ENCODE measurements at places on chromosomes 13 and 19. TPM values are rescaled to one million over a fixed set of nuclear protein-coding genes. Genes with fewer than 3 reads are reported as not detected.

NLRP4 gene
- total RNA-seq = not detected

DNA sequence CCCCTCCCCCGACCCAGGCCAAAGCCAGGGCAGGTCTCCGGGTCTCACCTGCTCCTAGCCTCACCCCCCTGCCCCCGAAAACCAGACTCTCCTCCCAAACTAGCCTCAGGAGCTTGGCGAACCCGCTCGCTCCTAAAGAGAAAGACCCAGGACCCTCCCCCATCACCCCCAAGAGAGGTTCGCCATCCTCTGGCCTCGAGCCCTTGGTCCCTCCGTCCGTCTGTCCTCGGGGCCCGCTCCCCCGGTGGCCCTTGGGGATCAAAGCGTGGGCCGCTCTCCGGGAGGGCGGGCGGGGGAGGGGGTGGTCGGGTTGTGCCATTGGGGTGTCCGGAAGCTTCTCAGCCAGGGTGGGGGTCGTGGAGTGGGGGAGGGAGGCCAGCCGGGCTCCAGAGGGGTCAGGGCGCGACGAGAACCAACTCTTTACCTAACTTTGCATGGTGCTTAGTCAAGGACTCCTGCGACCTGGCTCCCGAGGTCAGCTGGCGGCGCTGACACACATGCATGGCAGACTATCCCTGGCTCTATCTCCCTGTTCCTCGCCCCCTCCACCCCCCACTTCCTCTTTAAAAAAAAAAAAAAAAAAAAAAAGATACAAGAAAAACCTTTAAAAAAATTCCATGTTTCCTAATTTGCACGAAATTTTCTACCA is 15.6 kb downstream of the SMIM24 start:
- DNase-seq = no peak

- DNase-seq = no peak
Observed at GRCh38 chr13:33108620-33109019, 92.4 kb downstream of the KL start.

- DNase-seq = no peak
Observed at GRCh38 chr19:10749435-10750384, 31.8 kb downstream of the DNM2 start.

SLC7A9 gene
- not detected for total RNA-seq

GRCh38 chr13:85626603-85627002 is 172.6 kb downstream of the SLITRK6 start:
- DNase-seq = no peak

DNA sequence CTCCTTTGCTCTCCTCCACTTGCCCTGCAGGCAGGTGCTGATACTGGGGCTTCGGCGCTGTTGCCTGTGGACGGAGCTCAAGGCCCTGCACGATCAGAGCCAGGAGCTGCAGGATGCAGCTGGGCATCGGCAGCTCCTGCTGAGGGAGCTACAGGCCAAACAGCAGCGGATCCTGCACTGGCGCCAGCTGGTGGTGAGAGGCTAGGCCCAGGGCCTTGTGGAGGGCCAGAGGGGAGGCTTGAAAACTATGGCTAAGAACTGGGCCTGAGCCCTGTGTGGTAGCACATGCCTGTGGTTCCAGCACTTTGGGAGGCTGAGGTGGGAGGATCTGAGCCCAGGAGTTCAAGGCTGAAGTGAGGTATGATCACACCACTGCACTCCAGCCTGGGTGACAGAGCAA is 6.3 kb downstream of the HAUS5 start:
- DNase-seq = no peak

C19orf38 gene
- 0.47 TPM for total RNA-seq

DNA sequence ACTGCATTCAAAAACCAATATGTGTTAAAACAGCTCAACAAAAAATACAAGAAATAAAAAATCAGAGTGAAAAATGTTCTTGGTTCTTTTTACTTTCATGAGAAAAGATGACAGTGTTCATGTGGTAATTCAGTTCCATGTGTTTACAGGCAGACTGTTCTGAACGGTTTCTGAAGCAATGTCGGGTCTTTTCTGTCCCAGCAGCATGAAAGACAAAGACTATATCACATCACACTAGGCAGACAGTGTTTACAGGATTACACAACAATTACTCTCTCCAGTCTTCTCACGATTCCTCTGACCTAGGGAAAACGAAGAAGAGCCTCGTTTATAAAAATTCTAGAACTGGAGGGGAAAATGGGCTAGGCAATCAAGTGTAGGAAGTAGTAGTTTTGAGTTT is 83.4 kb downstream of the UBL3 start:
- DNase-seq = no peak

DNA sequence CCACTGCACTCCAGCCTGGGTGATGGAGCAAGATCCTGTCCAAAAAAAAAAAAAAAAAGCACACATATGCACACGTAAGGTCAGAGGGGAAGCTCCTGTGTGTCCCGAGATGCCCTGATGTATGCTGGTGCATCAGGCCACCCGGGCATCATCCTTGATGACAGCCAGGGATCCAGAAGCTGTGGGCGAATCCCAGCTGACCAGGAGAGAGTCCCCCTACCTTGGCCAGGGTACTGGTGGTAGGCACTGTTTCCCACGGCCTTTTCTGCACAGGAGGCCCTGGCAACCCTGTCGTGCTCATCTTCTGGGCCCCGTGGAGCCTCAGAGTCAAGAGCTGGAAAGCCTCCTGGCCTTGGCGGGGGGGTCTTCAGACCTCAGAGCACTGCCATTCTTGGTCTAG is 14.0 kb downstream of the MYDGF start:
- DNase-seq = no peak

DNA sequence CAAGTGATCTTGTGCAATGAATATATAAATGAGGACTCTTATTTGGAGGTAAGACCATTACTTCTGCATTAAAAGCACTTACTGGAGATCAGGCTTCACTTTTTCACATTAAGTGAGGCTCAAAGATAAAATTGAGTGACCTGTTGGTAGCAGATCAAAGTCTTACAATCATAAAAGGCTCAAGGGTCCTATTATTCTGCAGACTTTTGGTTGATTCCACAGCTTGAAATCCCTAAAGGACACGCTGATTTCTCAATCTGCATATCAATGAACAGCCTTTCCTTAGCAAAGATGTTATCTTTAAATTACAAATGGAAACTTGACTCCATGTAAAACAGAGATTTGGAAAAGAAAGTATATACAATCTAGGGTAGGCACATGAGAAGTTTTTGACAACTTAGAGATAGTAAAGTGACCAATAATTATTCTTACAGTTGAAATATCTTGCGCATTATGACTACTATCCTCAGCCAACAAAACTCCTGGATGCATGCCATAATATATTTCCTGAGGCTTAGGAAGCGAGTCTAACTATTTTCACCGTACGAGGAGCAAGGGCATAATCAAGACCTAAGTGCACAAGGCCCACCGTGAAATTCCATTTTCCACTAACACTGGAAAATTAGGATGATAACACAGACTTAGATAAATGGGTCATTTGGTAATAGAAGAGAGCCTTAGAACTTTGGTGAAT is 640.7 kb downstream of the LIG4 start:
- DNase-seq = no peak

Data from left ventricle myocardium inferior (tissue), 1 donor.